ENCODE measurements at places on chromosomes 12 and 14. TPM values are rescaled to one million over a fixed set of nuclear protein-coding genes. Genes with fewer than 3 reads are reported as not detected.

Gene OR11H7
- total RNA-seq, result not detected

Gene ASIC1
- total RNA-seq, result 1.5 TPM

Gene VRK1
- total RNA-seq, result 31.9 TPM

Gene HRK
- not detected for total RNA-seq

Gene HSPB8
- 5.6 TPM for total RNA-seq

Gene RPGRIP1
- not detected for total RNA-seq

Gene ASCL1
- total RNA-seq, result not detected

Gene MYL2
- total RNA-seq, result 0.74 TPM

Gene RERG
- 0.17 TPM for total RNA-seq

Gene SIX4
- total RNA-seq, result 23.5 TPM

Measured in bronchus fibroblast of lung (primary cell).